Activated CD8-positive, alpha-beta memory T cell treated with anti-CD3 and anti-CD28 coated beads for 1 hour (primary cell): ENCODE measurements at places on chromosomes 1 and 21.

GRCh38 chr1:66261364-66261763, 272.6 kb upstream of the SGIP1 start:
- DNase-seq = no peak

- DNase-seq = no peak
Observed at GRCh38 chr1:183814121-183814681, 9.3 kb downstream of the RGL1 start.

- DNase-seq = no peak
Observed at GRCh38 chr1:91784191-91784590, 101.8 kb downstream of the TGFBR3 start.

DNA sequence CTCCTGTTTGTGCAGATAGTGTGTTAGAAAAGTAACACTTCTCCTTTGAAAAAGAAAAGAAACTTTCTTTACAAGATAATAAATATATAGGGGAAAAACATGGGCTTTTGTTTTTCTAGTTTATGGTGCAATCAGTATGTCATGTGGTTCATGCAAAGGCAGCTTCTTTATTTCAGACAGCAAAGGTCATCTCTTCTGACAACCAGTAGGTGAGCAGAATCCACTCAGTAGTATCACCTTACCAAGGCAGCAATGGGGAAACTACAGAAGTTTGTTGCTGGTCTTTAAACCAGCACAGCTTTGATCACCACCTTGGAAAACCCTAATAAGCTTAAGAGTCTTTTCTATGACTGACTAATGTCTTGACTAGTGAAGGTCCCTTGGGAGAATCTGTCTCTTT, 13.0 kb upstream of the SAMSN1 start:
- DNase-seq = no peak

DNA sequence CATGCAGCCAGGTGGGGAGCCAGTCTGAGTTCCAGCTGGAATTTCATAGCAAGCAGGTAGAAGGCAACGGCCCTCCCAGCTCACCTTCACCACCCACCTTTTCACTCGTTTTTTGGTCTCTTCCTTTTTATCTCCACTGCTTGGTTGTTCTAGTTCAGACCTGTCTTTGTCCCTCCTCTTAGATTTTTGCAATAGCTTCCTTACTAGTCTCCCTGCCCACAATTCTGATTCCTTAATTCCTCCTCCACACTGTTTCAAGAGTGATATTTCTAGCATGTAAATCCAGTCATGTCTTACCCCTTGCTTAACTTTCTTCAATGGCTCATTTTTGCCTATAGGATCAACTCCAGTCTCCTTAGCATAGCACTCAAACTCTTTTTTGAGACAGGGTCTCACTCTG, 119.6 kb downstream of the TMEM53 start:
- no peak for DNase-seq

DNA sequence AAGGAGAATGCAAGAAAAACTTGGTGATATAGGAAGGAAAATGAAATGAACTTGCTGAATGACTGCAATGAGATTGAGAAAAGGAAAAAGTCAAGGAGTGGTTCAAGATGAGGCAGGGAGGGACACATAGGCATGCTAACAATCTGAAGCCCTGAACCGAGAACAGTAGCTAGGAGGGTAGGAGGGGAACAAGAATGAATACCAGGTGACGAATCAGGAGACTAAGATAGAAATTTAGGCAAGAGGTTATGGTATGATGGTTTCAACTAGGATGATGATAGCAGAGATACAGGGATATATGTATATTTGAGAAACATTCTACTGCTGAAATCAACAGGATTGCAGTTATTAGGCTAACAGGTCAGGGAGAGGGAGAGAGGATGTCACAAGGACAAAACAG, 44.1 kb downstream of the SMYD3 start:
- no peak for DNase-seq

GRCh38 chr1:51842261-51842660, 36.3 kb downstream of the NRDC start:
- DNase-seq = no peak

DNA sequence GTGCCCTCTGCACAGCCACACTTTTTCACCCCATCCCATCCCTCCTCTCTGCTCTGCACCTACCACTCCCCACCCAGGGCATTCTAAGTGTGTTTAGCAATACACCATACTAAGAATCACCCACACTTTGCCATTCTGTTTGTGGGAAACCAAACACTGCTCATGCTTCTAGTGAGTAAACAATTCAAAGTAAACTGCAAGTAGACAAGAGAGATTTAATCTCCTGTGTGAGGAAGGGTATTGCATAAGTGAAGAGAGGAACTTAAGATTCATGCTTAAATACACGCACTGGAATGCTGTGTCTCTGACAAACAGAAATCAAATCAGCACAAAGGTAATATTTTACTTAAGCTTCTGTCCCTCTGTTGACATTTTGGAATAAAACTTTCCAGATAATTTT, 4.8 kb upstream of the EDARADD start:
- no peak for DNase-seq

DNA sequence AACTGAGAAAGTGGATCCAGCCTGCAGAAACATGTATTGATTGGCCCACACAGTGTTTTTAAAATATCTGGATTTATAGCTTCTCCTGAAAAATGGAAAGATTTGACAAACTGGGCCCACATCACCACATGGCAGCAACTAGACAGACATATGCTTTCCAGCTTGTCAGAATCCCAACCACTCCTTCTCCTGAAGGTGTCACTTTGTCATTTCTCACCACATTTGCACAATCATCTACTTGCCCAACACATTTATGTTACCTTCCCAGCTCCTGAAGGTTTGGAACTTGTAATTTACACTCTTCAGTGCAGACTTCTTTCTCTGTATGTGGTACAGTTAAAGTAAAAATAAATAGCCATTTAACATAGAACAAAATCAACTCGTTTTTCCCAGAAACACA, 126.1 kb upstream of the KIAA1614 start:
- DNase-seq = no peak

DNA sequence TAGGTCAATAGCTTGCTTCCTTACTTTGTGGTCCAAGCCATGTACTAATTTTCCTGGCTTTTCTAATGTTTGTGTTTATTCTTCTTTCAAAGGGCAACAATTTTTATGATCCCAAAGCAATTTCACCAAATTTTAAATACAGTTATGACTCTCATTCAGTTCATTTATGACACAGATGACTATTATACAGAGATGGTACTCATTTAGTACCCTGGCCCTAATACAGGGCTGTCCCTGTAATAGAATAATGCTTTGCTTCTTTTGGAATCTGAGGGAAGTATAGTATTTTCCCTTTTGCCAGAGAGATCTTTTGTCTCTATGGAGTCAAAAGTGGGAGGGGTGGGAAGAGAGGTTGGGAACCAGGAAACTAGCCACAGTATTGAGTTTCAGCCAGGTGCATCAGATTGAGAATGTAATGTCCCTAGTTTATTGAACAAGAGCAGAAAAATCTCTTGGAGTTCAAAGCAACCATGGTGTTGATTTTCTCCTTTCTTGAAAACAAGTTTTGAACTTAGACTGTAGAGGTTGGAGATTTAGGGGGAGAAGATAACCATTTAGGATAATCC, 20.4 kb downstream of the DENND2D start:
- no peak for DNase-seq

DNA sequence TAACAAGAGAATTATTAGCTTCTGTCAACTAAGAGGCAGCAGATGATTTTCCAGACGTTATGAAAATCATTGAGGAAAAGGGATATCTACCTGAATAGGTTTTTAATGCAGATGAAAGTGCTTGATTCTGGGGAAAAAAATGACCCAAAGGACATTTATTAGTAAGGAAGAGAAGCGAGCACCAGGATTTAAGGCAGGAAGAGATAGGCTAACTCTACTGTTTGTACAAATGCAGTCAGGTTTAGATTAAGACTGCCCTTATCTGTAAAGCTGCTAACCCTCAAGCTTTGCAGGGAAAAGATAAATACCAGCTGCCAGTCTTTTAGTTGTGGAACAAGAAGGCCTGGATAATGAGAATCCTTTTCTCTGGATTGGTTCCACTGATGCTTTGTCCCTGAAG, 33.0 kb upstream of the LRIG2 start:
- no peak for DNase-seq

GRCh38 chr1:63009421-63009820, 225.5 kb downstream of the ATG4C start:
- no peak for DNase-seq

DNA sequence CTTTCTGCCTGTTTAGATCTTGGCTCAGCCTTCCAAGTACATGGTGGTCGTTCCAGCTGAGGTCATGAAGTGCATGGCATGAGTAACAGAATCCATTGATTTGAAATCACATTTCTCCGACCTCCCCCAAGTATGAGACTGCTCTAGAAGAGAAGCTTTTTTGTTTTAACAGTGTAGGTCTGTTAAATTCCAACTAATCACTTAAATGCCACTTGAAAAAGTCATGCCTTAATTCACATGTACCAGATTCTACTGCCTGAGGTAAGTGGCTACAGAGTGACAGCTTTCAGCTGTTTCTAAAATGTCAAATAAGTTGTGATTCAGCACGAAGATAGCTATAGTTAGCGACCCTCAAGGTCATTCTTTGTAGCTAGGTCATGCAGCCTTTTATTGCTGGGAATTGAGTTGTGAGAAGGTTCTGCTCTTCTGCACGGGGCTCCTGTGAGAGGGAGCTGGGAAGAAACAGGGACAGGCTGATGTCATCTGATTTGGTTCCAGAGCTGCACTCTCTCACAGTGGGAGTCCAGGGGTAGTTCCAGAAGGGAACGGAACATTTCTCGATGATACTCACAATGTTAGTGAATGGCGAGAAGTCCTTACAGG, 112.7 kb downstream of the VPS13D start:
- no peak for DNase-seq

DNA sequence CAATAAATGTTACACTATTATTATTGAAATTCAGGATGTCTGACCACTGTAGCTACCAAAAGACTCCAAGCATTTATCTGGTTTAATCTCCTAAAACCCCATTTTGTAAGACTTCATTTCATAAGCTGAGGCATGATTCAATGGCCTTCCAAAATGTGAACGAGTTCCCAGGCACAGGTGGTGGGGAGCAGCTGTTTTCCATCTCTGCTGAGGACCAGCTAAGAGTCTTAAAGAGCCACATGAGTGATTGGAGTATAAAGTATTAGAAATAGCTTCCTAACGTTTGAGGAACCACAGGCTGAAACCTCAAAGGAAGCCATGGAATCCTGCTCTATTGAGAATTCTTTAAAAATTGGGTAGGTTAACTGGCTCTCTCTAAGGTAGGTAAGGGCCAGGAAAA, 44.9 kb downstream of the SEC16B start:
- DNase-seq = no peak

DNA sequence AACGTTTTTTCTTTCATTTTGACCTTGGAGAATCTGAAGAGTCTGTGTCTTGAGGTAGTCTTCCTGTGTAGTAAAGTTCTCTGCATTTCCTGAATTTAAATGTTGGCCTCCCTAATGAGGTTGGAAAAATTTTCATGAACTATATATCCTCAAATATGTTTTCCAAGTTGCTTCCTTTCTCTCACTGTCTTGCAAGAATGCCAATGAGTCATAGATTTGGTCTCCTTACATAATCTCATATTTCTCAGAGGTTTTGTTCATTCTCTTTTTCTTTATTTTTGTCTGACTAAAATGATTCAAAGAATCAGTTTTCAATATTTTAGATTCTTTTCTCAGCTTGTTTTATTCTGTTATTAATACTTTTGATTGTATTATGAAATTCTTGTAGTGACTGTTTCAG, 87.6 kb downstream of the DRAM2 start:
- DNase-seq = no peak

DNA sequence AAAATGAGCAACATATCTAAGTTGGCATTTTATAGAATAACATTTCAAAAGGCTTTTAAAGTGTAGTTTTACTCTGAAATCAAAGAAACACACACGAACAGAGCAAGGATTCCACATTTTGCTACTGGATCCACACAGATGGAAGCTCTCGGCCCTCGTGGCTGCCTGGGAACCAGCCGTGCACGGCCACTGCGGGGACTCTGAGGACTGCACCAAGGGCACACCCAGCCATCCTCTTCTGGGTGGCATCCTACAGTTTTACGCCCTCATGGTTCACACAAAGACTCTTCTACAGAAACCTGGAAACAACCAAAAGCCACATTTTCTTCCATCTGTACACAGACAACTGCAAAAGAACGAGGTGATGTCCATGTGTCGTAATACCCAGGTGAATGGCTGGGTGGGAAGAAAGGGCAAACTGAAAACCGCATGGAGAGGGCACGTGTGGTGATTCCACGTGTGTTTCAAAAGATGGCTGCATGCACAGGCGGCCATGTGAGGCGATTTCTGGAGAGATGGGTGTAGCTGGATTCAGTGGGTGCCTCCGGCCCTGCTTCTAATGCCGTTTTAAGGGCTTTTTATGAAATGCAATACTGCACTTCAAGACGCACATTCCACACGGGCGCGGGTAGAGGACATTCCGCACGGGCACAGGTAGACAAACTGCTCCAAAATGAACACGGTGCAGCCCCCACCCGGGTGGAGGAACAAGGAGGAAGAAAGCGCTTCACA, 8.1 kb downstream of the POFUT2 start:
- no peak for DNase-seq

GRCh38 chr1:47444297-47444561, 6.4 kb downstream of the FOXD2 start:
- DNase-seq = no peak

DNA sequence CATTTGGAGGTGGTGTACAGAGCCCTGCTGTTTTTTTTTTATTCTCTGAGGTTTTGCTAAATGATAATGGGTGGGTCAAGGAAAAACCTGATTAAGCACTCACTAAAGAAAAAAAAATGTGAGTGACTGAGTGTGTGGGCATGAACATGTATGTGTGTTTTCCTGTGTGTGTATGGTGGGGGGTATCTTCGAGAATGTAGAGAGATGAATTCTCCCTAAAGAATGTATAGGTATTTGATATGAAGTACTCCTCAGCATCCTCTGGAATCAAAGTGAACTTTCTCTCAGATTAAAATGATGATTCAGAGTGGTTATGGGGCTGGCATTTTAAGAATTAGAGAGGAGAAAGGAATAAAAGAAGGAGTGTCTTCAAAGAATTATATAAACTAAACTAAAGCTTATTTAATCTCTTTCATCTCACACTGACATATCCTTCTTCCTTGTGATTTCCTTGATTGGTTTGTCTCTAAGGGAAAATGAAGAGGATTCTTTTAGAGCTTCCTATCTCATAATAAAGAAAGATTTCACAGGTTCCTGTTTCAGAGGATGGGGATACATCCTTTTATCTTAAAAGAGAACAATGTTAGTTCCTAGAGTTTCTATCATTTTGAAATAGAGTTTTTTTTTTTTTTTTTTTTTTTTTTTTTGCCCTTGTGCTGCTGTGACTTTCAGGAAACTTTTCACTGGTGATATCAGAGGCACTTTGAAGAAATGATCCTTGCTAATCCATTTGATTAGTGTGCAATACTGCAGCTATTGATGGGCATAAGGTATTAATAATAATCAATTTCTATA, 23.9 kb downstream of the S1PR1 start:
- DNase-seq = no peak

DNA sequence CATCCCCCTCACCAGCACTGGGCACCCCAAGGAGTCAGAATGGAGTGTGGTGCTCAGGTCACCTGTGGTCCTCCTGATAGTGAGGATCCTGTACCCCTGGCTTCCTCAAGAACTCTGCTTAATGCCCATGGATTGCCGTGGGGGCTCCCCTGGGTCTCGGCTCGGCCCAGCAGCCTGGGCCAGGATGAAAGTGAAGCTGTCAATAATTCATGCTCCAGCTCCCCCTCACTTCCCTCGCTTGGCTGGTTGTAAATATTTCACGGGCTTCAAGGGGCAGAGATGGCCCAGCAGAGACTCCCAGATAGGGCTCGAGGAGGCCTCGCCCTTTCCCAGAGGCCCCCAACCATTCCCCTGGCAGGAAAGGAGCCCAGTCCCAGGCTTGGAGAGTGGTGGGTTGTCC, 42.6 kb upstream of the KCNA10 start:
- DNase-seq = no peak
